ENCODE measurements at places on chromosomes 2 and 18.

- H3K4me1 ChIP-seq: no peaks in the 10 kb centered on the region
- peaks cover 8% of the 10 kb centered on the region for H3K27me3 ChIP-seq
- H3K36me3 ChIP-seq: no peaks in the 10 kb centered on the region
- no peak for DNase-seq
- no peak overlapping the region for H3K4me3 ChIP-seq
- H3K27ac ChIP-seq: no peak overlapping the region
These were observed 92.0 kb downstream of the GAREM1 start for GRCh38 chr18:32378705-32379104.

DNA sequence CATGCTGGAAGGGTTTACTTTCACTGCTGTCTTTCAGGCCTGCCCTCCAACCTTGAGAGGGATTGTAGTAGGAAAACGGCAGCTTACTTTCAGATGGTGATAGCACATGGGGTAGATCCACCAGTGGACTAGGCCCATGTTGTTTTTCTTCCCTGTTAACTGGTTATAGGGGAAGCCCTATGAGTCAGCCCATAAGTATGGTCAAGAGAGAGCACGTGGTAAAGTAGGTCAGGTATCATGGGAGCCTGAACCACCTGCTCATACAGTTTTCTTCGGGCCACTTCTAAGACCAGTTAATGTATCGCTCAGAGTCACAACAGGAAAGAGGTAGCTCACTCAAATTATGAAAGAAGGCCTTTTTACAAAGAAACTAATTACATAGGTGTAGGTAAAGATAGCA lies 33.0 kb downstream of the PDK1 start:
- H3K36me3 ChIP-seq: peaks cover 46% of the 10 kb centered on the region
- H3K27me3 ChIP-seq: no peaks in the 10 kb centered on the region
- peaks cover 6% of the 10 kb centered on the region for H3K4me1 ChIP-seq
- no peak overlapping the region for H3K4me3 ChIP-seq
- DNase-seq: no peak

DNA sequence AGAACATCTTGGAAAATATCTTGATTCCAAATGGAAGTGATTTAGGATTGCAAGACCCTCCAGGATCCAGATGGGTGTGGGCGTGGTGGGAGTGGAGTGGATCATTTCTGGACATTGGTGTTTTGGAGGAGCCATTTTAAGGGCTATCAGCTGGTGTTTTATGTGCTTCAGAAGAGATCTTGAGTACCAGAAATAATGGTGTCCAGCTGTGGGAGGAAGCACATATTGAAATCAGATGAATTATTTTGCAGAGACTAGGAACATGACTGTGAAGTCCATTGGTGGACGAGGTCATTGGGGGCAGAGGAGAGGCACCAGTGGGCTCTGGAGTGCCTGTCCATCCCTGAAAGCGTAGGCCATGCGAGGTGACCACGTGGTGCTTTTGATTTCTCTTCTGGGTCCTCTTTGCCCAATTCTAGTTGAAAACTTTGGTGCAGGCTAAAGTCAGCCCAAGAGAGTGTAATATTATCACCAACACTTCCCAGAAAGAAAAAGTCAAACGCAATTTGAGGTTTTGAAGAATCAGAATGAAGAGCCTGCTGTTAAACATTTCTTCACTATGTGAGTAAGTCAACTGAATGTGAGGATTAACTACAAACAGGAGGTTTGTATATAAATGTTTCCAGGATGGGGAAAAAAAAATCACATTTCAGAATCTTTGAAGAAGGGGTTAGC lies 31.6 kb downstream of the RNF144A start:
- H3K27ac ChIP-seq: no peak overlapping the region
- peaks cover 16% of the 10 kb centered on the region for H3K4me1 ChIP-seq
- no peaks in the 10 kb centered on the region for H3K36me3 ChIP-seq
- H3K27me3 ChIP-seq: no peaks in the 10 kb centered on the region
- DNase-seq: no peak
- no peak overlapping the region for H3K4me3 ChIP-seq

DNA sequence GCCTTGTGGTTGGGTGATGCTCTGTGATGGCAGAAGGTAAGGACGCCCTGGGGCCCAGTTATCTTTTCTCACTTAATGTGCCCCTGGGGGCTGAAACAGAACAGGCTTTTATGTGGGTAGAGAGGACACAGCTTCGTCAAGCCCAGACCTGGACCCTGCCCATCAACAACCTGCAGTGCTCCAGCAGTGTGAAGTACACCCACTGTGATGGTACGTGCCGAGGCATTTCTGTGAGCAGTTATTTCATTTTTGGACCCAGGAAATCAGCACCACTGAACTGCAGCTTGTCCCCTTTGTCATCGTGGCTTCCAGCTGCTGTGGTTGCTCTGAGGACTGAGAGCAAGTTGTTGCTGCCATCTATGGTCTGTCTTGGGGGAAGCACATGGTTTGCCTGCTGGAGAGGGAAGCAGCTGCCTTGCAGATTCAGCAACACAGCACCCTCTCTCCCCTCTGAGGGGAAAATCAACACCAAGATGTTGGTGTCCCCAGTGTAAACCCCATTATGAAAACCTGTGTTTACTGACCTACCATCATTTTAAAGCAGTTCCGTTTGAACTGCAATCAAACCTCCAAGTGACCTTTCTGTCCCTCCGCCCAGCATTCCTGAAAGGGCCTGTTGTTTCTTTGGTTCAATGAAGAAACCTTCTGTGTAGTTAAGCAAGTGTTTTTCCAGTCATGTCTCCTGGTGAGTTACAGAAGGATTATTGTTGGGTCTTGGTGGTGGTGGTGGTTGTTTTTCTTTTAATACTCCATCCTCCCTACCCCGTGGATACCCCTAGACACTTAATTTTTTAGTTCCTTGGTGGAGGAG lies 158.2 kb downstream of the MGAT5 start:
- H3K27me3 ChIP-seq: no peaks in the 10 kb centered on the region
- peaks cover 43% of the 10 kb centered on the region for H3K4me1 ChIP-seq
- DNase-seq: peak; percentile 77
- peak overlapping the region; percentile 50 for H3K4me3 ChIP-seq

GRCh38 chr2:11824901-11825828 lies 78.7 kb downstream of the LPIN1 start:
- no peak overlapping the region for H3K27ac ChIP-seq
- H3K4me1 ChIP-seq: peaks cover 16% of the 10 kb centered on the region
- no peak for DNase-seq
- peaks cover 46% of the 10 kb centered on the region for H3K36me3 ChIP-seq

GRCh38 chr2:202429164-202429980 lies 53.2 kb downstream of the BMPR2 start:
- no peak for DNase-seq
- H3K4me3 ChIP-seq: no peak overlapping the region
- no peak overlapping the region for H3K27ac ChIP-seq

GRCh38 chr2:211216221-211216620 lies 659.8 kb downstream of the CPS1 start:
- no peaks in the 10 kb centered on the region for H3K4me1 ChIP-seq
- no peak for DNase-seq
- H3K27me3 ChIP-seq: no peaks in the 10 kb centered on the region
- no peaks in the 10 kb centered on the region for H3K36me3 ChIP-seq
- no peak overlapping the region for H3K27ac ChIP-seq

DNA sequence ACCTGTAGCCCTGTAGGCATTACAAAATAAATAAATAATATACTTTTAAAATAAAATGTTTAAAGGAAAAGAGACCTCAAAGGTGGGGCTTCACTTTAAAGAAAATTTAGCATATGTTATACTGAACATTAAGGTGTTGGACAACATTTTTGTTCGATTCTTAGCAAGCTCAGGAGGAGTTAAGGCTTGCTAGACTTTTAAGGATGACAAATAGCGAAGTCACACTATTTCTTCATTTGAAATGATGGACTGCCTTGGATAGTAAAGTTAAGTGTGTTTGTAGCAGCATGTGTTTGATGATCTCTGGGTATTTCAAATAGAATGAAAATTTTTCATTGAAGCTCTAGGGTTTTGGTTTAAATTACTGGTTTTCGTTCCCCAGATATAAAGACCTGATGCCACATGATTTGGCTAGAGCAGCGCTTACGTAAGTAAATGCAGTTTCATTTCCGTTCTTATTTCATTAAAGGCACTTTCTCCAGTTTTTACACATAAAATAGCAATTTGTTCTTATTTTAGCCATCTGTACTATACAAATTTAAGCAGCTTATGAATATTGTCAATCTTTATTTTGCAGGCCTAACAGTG lies 24.9 kb downstream of the HADHB start:
- no peak overlapping the region for H3K27ac ChIP-seq
- no peak overlapping the region for H3K4me3 ChIP-seq
- H3K36me3 ChIP-seq: peaks cover 24% of the 10 kb centered on the region
- H3K4me1 ChIP-seq: peaks cover 8% of the 10 kb centered on the region
- no peaks in the 10 kb centered on the region for H3K27me3 ChIP-seq
- DNase-seq: no peak

GRCh38 chr18:80171054-80171872 lies 62.2 kb downstream of the ADNP2 start:
- no peak overlapping the region for H3K4me3 ChIP-seq
- peaks cover 9% of the 10 kb centered on the region for H3K4me1 ChIP-seq
- no peak for DNase-seq
- H3K36me3 ChIP-seq: no peaks in the 10 kb centered on the region
- peaks cover 45% of the 10 kb centered on the region for H3K27me3 ChIP-seq

- H3K4me3 ChIP-seq: no peak overlapping the region
- H3K4me1 ChIP-seq: no peaks in the 10 kb centered on the region
- H3K27ac ChIP-seq: no peak overlapping the region
- no peaks in the 10 kb centered on the region for H3K27me3 ChIP-seq
- DNase-seq: no peak
These were observed 276.8 kb upstream of the EPAS1 start for GRCh38 chr2:46020416-46020815.

- H3K27ac ChIP-seq: peak overlapping the region; percentile 53
- H3K27me3 ChIP-seq: peaks cover 6% of the 10 kb centered on the region
- H3K4me1 ChIP-seq: peaks cover 15% of the 10 kb centered on the region
- no peak overlapping the region for H3K4me3 ChIP-seq
These were observed 35.7 kb downstream of the MOGAT1 start for GRCh38 chr2:222707102-222707688.

DNA sequence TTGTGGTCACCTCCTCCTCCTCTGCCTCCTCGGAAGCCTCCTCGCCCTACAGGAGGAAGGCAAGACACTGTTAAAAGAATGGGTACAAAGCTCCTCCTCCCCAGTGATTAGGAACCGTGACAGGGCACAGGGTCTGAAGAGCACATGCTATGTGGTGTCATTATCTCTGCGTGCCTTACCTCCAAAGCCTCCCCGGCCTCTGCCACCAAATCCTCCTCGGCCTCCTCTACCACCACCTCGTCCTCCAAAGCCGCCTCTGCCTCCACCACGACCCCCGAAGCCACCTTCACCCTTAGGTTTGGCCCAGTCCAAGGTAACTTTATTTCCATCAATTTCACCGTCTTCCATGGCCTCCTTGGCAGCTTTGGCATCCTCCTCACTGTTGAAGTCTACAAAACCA lies 9.1 kb downstream of the NCL start:
- peaks cover 22% of the 10 kb centered on the region for H3K4me1 ChIP-seq
- peaks cover 83% of the 10 kb centered on the region for H3K36me3 ChIP-seq
- no peak for DNase-seq
- no peak overlapping the region for H3K4me3 ChIP-seq

DNA sequence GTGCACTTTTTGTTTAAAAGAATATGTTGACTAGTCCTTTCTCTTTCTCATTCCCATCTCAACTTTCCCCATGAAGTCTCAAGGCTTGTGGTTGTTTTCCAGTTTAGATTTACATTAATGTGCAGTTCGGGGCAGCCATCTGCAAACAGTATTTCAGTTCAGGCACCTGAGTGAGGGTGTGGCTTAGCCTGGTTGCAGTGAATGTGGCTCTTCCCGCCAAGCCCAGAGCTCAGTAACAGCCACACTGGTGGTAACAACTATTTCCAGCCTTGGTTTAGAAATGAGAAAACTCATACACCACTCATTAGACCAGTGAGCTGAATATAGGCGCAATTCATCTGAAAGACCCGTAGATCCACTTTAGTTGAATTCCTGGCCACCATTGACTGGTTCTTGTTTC lies 394.3 kb downstream of the CMPK2 start:
- H3K36me3 ChIP-seq: no peaks in the 10 kb centered on the region
- no peaks in the 10 kb centered on the region for H3K4me1 ChIP-seq
- H3K27ac ChIP-seq: no peak overlapping the region
- H3K4me3 ChIP-seq: no peak overlapping the region
- no peak for DNase-seq

DNA sequence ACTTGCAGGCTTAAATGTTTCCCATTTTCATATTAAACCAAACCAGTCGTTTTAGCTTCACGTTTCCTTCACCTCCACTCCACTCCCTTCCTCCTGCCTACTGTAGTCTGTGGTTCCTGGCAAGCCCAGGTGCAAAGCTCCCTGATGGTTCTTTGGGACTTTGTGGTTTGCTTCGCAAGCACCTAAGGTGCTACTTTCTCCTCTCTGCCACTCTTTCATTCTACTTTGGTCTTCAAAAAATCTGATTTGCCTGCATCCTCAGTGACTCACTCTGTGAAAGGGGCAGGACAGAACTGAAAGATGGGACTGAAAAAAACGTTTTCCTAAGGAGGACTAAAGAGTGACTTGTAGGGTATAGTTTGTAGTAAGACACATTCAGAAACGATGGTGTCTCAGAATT lies 228.4 kb downstream of the CYRIA start:
- no peak overlapping the region for H3K4me3 ChIP-seq
- no peak for DNase-seq
- H3K27ac ChIP-seq: no peak overlapping the region
- H3K27me3 ChIP-seq: peaks cover 13% of the 10 kb centered on the region
- H3K36me3 ChIP-seq: no peaks in the 10 kb centered on the region

DNA sequence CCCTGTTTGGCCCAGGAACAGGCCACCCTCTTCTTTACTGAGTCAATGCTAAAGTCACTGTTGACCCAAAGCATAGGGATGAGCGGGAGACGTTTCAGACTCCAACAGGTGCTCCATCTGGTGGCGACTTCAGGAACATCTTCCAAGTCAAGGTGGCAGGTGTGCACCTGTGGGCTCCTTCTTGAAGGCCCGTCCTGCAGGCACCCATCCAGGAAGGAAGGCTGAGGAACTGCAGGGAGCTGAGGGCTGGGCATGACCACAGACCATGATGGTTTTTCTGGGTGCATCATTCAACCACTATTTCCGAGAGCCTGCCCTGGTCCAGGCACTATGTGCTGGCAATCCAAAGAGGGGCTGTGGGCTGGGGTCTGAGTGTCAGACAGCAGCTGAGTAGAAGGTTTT lies 142.8 kb downstream of the NDUFA10 start:
- H3K4me3 ChIP-seq: no peak overlapping the region
- no peak overlapping the region for H3K27ac ChIP-seq
- peak; percentile 15 for DNase-seq

GRCh38 chr2:47771211-47771610 lies 11.7 kb upstream of the MSH6 start:
- no peaks in the 10 kb centered on the region for H3K27me3 ChIP-seq
- DNase-seq: no peak
- peaks cover 9% of the 10 kb centered on the region for H3K4me1 ChIP-seq
- H3K27ac ChIP-seq: no peak overlapping the region
- no peaks in the 10 kb centered on the region for H3K36me3 ChIP-seq

DNA sequence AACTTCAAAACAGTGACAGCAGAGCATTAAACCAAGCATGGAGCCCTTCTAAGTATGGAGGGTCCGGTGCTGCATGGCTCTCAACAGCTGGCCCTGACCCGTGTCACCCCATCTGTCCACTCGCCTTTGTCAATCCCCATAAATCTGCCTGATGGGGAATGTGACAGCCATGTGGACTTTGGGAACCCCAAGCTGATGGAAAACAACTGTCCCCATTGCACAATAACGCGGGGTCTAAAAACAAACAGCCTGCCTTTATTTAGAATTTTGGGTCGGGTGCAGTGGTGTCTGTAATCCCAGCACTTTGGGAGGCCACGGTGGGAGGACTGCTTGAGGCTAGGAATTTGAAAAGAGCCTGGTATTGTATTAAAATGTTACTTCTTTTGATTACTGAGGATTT lies 17.1 kb upstream of the THADA start:
- peaks cover 5% of the 10 kb centered on the region for H3K4me1 ChIP-seq
- peaks cover 12% of the 10 kb centered on the region for H3K27me3 ChIP-seq
- H3K36me3 ChIP-seq: no peaks in the 10 kb centered on the region
- H3K4me3 ChIP-seq: no peak overlapping the region

Measured in stimulated activated naive B cell treated with anti-CD40 and anti-IgM and Interleukin-4, amounts not matched to agents 10 μg/mL and 1 μg/mL and 100 μg/mL, for 72 hours (primary cell).